ENCODE measurements at places on chromosomes 2 and 18.

DNA sequence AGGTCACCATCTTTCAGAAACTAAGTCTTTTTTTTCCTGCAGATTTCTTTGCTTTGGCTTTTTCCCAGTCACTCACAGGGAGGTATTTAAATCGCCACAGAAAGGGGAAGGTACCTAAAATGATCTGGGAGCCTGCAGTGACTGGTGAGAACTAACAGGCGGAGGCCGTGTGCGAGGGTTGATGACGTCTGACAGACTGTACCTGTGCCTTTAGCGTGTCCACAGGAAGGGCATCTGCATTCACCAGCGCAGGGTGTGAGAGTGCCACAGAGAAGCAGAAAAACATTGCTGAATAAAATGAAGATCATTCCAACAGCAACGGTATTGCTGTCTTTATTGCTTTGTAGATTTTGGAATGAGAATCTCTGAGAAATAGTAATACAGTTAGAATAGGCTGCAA, 5.7 kb downstream of the CTDP1 start:
- no peak for DNase-seq

DNA sequence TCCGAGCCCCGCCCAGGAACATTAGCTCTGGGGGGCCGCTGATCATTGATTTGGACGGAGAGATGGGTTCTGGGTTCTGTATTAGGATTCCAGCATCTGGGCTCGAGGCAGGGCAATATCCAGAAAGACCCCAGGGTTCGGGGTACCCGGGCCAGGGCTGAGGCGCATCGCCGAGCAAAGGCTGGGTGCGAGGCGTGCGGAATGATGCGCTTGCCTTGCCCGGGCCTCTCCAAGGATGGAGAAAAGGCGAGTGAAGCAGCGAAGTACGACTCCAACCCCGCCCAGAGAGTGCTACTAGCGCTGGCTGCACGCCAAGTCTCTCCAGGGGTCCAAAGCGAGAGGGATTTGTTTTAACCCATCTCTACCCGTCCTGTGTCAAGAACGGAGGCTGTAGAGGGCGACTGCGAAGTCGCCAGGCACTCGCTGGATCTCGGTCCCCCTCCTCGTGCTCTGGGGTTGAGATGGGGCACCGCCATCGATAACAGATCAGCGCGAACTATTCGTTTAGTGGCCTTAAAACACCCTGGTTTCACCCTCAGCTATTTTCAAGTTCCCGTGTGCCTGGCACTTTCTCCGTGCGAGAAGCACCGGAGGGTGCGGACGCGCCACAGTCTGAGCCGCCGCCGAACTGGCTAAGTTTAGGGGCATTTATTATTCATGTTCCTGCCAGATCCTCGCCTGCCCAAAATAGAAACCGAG, 1.9 kb downstream of the ADCYAP1 start:
- no peak for DNase-seq

- no peak for DNase-seq
Observed at GRCh38 chr18:80183273-80184050, 63.9 kb downstream of the PARD6G start.

DNA sequence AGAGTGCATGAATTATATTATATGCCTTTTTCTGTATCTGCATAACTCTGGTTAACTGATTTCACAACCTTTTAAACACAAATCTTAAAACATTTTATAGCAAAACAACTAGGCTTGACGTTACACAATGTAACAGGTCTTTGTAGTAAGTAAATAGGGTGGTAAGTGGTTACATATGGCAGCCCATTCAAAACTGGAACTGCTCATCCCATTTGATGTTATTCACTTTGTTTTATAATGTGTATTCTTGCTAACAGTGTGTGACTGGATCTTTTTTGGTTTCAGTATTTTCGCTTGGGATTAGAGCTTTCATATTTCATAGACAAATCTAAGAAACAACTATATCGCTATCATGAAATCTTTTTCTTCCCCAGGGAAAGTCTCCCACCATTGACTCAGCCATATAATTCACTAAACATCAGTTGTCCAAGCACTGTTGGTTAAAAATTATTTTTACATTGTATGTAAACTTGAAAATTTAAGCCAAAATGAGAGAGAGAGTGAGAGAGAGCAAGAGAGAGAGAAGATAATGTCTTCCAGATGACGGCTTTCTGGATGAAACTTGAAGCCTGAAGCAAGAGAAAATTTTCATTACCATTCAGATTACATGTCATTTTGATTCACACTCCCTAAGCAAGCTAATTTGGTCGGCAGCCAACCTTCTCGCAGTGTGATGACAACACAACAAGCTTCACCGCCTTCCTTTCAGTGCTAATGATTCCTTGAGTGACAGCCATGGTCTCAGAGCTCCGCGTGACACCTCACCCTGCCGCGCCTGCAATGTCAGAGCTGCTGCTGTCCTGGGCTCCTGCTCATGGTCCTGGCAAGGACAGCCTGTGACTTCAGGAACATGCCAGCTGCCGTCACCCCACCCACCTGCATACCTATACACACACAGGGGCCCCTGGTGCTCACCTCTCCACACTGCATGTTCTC, 946.9 kb upstream of the SOX11 start:
- DNase-seq = no peak

- no peak for DNase-seq
Observed at GRCh38 chr2:28997237-28997846, 16.2 kb downstream of the TOGARAM2 start.

- peak; percentile 28 for DNase-seq
Observed at GRCh38 chr2:63888490-63889402, 47.0 kb downstream of the UGP2 start.

Measured in progenitor cell of endocrine pancreas (in vitro differentiated cells).